ENCODE measurements at places on chromosomes 12 and 14.
A peak's percentile ranks its signal among the peaks of the same experiment; 100 is the strongest.

DNA sequence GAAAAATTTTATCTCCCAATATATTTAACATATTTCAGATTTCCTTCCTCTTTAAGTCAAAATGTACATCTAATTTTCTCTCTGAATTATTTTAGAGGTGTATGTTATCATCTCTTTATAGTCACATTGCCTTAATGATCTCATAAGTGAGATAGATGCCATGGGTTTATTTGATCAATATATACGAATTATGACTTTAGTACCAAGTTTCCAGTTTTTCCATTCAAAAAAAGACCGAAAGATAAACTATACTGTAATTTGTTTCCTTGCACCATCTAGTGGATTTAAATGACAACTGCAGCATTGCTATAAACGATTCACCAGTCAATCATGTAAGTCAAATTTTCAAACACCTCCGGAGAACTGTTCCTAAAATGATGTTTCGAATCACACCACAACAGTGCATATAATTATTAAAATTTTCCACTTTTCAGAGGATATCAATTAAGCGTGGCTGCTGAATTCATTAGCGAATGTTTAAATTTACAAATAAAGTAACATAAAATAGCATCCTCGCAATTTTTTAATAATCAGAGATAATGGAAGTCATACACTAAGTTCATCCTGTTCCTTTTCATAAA, 419 bp upstream of the ATXN7L3B start:
- DNase-seq: peak; percentile 82

DNA sequence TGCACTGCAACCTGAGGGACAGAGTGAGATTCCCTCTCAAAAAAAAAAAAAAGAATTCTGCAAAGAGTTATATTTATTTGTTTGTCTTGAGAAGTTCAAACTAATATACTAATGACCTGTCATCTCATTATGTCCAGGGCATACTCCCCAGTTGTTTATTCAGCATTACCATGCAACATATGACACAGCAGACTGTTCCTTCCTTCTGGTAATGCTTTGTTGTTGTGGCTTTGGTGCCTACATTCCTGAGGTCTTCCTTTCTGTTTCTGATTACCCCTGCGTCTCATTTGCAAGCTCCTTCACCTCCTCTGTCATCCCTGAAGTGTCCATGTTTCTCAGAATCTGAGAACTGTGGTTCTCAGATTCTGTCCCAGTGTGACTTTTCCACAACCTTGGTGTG, 55.3 kb downstream of the DERA start:
- no peak for DNase-seq

DNA sequence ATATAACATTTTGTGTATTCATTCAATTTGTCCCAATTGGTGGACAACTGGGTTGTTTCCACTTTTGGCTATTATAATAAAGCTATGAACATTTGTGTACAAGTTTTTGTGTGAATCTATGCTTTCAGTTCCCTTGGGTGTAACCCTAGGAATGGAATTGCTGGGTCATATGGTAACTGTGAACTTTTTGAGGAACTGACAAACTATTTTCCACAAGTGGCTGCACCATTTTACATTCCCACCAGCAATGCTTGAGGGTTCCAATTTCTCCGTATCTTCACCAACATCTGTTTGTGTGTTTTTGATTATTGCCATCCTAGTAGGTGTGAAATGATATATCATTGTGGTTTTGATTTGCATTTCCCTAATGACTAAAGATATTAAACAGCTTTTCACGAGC, 13.0 kb downstream of the LPCAT3 start:
- DNase-seq: no peak

- no peak for DNase-seq
These were observed 95.1 kb downstream of the LLPH start for GRCh38 chr12:66035288-66035966.

- DNase-seq: no peak
These were observed 251.2 kb upstream of the EGLN3 start for GRCh38 chr14:34201909-34202637.

DNA sequence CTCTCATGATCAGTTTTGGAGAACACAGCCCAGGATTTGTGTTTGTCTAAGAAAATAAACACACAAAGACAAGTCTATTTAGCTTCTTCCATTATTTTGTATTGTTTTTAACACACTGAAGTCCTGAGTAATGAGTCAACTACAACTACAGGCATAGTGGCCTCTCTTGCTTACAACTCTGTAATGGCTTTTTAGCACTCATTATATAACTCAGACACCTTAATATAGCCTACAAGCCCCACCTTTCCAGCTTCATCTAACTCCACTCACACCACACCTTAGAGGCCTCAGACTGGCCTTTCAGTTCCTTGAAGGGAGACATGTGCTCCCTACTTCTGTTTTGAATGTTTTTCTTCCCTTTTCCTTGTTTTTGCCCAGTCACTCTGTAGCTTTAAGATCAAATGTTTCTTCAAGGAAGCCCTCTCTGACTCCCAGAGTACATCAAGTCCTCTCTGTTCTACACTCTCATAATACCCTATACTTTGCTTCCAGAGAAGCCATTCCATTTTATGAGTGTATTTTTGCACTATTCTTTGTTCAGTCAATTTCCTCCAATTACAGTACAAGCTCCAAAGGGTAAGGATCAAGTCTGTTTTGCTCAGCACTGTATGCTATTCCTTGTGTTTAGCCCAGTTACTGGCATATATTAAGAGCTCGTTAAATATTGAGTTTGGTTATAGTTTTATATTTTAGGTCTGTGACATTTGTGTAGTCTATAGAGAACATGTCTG, 233.6 kb upstream of the ARHGAP5 start:
- no peak for DNase-seq

DNA sequence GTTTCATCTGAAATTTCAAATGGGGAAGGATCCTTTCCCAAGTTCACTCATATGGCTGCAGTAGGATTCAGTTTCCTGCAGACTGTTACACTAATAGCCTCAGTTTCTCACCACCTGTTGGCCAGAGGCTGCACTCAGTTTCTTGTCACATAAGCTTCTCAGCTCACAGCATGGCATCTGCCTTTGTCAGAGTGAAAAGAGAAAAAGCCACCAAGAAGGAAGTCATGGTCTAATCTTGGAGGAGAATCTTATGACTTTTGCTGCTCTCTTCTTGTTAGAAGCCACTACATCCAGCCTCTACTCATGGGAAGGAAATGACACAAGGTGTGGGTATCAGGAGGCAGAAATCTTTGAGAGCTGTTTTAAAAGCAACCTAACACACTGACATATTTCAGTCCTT, 39.4 kb upstream of the BTG1 start:
- DNase-seq: no peak

GRCh38 chr12:58310809-58311622, 369.6 kb downstream of the ATP23 start:
- no peak for DNase-seq

- DNase-seq: no peak
These were observed 1.1 kb upstream of the RIOX1 start for GRCh38 chr14:73489481-73490175.

- DNase-seq: no peak
These were observed 6.7 kb downstream of the BBS10 start for GRCh38 chr12:76341436-76342030.

DNA sequence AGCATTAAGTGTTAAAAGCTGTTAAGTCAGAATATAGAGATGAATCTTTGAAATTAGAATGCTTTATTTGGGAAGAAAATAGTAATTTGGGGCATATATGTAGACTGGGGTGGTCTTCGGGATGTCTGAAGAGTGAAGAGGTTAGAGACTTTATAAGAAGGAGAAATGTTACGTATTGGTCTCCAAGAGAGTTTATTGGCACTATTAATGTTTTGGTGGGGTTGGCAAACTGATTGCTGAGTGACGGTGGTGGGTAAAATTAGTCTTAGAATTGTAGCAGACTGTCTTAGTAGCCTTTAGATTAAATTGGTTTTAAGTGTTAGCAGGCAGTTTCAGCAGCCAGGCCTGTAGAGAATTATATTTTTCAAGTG, 4.9 kb upstream of the ATP23 start:
- no peak for DNase-seq

- DNase-seq: no peak
These were observed 322.9 kb downstream of the ADGRD1 start for GRCh38 chr12:131276501-131277185.

DNA sequence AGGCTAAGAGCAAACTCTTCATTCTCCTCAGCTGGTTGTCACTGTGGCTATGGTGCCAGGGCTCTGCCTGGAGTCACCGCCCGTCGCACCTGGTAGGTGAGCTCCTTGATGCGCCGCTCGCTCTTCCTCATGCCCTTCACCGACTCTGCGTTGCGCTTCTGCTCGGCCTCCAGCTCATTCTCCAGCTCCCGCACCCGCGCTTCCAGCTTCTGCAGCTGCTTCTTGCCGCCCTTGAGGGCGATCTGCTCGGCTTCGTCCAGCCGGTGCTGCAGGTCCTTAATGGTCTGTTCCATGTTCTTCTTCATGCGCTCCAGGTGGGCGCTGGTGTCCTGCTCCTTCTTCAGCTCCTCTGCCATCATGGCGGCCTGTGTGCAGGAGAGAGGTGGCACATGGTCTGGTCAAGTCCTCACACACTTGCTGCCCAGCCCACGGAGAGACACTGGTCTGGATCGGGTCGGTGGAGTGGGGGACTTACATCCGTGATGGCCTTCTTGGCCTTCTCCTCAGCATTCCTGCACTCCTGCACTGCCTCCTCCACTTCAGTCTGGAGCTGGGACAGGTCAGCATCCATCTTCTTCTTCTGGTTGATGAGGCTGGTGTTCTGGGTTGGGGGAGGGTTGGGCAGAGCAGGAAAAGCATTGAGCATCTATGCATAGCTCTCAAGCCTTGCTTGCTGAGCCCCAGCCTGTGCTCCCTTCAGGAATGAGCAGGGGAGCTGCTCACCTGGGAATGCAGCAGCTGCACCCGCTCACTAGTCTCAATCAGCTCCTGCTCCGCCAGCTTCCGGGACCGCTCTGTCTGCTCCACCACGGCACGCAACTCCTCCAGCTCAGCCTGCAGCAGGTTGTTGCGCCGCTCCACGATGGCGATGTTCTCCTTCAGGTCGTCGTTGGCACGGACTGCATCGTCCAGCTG, 7.1 kb upstream of the MYH6 start:
- no peak for DNase-seq

- no peak for DNase-seq
These were observed 24.5 kb downstream of the PCNX4 start for GRCh38 chr14:60116181-60116580.

DNA sequence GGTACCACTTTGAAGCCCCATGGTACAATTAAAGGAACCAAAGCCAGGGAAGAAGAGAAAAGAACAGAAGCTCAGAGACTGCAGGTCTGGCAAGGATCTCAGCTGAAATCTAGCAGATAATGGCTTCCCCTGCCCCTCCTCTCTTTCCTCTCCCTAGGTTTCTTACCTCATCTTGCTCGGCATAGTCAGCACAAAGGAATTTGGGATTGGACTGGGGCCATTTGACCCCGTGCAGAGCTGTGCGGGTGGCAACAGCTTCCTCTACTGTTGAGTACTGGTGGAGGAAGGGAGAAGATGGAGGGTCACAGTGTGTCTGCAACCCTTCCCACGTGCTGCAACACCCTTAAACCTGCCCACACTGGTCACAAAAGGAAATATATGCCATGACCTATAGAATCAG, 4.7 kb upstream of the CDH24 start:
- no peak for DNase-seq

DNA sequence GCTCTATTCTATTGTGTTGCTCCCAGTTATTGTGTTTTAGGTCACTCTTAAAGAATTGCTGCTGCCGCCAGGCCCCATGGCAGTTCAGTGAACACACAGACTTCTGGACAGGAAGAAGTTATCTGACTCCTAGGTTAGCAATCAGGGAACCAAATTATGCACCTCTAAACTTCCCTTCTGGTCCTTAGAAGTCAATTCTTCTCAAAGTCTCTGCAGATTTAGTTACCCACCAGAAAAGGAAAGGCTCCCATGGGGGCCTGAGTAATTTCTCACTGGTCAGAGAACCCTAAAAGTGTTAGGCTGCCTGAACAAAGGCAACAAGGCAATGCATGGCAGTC, 10.0 kb downstream of the EMP1 start:
- no peak for DNase-seq

Data from SHP77 treated with DMSO at 0.1 percent for 48 hours (cell line).